ENCODE measurements at places on chromosomes 12 and 14.

GRCh38 chr14:97276573-97276972, 479.4 kb downstream of the VRK1 start:
- no peak for DNase-seq

DNA sequence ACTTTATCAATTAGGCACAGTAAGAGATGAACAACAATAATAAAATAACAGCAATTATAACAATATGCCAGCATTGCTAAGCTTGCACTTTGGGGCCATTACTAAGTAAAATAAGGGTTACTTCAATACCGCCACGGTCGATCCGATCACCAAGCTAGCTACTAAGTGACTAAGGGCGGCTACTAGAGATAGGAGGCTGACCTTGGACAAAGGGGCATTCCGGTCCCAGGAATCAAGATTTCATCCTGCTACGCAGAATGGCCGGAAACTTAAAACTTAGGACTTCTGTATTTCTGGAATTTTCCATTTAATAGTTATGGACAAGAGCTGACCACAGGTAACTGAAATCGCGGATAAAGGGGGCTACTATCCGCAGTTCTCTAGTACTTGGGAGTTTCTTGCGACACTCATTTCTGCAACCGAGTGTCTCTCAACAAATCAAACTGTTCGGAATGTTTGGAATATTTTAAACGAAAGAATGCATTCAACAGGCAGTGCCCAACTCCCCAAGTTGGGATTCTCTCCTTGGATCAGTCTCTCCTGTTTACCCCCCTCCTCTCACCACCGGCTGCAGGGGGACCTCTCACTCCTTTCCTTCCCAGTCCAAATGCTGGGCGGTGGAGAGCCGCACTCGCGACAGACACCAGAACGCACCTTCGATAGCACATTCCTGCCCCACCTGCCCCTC, 650 bp downstream of the HEBP1 start:
- peak; percentile 54 for DNase-seq

DNA sequence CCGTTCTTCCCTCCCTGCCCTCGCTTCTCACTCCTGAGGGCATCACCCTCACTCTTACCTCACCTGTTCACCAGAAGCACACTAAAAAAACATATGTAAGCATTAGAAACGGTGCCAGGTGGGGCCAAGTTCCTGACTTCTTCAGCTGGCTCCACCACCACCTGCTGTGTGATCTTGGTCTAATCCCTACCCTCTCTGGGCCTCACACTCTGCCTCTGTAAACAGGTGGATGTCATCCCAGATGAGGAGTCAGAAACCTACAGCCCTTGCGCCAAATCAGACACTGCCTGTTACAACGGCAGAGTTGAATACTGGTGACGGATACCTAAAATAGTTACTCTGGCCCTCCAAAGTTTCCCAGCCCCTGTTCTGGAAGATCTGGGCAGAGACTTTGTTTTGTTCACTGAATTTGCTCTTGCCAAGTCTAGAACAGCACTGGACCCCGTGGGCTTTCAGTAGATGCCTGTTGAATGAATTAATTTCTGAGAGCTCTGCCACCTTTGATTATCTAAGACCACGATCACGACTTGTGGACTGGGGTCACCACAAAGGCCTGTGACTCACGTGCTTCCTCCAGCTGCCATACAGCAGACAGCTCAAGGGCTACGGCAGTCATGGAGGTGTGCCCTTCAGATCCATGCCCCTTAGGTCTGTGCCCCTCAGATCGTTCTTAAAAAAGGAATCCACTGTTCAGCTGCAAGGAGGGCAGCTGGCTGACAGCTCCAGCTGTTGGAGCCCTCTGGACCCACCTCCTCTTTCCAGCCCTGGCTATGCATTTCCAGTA, 71.9 kb downstream of the GSC start:
- no peak for DNase-seq

- no peak for DNase-seq
Observed at GRCh38 chr14:37663498-37663897, 68.1 kb downstream of the TTC6 start.

- DNase-seq, result no peak
Observed at GRCh38 chr12:52216807-52217206, 16.2 kb upstream of the KRT7 start.

- no peak for DNase-seq
Observed at GRCh38 chr14:91249841-91250616, 5.5 kb upstream of the GPR68 start.

DNA sequence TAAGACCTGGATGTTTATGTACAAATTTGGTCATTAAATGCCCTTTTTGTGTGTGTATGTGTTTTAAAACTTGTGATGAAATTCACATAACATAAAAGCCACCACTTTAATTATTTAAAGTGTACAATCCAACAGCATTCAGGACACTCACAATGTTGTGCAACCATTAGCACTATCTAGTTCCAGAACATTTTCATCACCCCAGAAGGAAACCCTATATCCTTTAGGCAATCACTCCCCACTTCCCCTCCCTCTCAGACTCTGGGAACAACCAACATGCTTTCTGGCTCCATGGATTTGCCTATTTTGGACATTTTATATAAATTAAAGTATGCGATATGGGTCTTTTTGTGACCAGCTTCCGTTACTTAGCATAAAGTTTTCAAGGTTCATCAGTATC, 124.6 kb downstream of the TTC7B start:
- DNase-seq, result no peak

DNA sequence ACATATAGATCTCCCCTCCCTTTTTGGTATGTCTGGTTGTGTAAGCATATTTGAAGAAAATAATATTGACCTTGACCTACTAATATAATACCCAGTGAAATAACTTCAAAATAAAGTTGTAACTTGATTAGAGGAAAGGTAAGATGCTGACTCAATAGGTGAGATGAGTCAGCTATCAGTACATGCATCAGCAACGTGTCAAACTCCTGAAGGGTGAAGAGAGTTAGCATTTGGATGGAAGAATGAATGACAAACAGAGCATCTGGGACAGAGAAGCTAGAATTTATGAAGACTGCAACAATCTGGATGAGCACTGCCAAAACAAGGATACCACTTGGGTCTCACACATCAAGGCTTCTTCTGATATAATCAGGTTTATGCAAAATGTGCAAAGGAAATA, 74.9 kb downstream of the PPP2R5E start:
- DNase-seq, result no peak

DNA sequence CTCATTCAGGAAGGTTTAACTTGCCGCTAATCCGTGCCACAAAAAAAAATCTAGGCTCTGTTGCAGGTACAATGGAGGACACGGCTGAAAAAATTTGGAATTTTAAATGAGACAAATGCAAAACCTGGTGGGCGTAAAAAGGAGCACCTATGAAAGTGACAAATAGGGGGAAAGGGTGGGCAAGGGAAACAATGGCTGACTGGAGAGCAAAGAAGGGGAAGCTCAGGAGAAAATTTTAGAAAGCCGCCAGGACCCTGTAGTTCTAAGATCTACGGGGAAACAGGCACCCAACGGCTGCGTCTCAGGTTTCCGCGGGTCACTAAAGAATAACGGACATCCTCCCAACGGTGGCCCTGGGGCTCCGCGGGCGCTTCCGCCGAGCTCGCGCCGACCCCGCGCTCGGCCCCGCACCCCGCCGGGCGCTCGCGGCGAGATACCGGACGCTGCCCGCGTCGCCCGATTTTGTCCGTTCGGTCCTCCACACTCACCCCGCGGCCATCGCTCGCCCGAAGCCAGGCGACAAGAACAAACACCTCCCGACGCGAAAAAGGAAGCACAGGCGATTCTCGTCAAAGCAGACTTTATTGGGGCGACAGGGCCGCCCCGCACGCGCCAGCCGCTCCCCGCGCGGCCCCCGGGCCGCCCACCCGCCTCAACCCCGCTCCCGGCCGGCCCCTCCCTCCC, 1.1 kb upstream of the YY1 start:
- peak; percentile 59 for DNase-seq

- no peak for DNase-seq
Observed at GRCh38 chr12:85963326-85963725, 89.2 kb downstream of the NTS start.

- DNase-seq, result no peak
Observed at GRCh38 chr12:39161465-39162085, 256.2 kb upstream of the CPNE8 start.

DNA sequence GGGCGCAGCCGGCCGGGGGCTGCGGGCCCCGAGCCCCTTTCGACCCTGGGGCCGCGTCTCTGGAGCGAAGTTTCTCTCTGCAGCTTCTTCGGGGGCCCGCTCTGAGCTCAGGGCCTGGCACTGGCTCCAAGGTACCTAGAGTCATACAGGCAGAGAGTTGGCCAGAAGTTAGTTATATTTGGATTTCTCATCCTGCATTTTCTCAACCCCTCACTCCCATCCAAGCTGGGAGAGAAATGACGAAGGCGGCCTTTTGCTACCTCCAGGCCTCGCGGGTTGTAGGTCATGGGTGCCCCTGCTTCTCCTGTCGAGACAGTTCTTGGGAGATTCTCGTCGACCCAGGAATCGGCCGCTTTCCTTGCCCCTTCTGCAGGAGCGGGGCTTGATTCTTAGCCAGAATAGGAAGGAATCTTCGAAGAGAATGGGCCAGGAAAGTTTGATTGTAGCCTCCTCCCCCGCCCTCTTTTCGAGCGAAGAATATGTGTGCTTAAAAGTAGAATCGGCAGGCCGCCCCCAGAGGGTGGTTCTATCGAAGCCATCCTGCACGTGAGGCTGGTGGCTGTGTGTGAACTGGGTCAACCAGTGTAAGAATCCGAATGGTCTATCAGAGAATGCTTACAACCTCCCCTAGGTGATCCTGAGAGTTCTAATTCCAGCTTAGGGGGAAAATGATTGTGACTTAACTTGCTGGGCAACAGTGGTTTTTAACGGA, 785 bp downstream of the MLEC start:
- peak; percentile 64 for DNase-seq

DNA sequence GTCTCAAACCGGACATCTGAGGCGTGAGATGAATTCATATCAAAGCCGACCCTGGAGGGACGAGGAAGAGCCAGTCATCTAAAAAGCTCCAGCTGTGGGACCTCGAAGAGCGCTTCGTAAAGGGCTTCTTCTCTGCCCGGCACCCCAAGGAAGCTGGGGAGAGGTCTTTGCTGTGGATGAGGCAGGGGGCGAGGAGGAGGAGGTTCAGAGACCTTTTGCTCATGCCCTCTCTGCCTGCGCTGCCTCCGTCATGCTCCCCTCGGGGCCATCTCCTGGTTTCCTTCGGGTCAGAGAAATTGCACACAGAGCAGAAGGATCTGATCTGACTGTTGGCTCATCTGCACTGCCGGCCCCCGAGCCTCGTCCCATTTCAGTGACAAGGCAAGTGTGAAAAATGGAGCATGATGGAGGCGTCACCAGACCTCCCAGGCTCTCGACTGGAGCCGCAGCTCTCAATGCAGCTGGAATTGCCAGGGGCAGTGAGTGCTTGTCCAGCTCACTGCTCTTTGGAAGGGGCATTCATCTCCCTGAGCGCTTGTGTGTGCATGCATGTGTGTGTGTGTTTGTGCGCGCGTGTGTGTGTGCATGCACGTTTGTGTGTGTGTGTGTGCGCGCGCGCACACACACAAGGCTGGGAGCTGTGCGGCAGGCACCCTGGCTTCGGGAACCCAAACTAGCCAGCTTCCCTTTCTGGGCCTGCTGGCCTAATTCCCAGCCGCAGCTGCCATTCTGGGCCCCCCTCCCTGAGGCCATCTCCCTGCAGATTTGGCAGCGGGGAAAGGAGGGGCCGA, 9.2 kb downstream of the CABP1 start:
- no peak for DNase-seq

GRCh38 chr12:3086729-3087323, 9.6 kb downstream of the TSPAN9 start:
- DNase-seq, result no peak

DNA sequence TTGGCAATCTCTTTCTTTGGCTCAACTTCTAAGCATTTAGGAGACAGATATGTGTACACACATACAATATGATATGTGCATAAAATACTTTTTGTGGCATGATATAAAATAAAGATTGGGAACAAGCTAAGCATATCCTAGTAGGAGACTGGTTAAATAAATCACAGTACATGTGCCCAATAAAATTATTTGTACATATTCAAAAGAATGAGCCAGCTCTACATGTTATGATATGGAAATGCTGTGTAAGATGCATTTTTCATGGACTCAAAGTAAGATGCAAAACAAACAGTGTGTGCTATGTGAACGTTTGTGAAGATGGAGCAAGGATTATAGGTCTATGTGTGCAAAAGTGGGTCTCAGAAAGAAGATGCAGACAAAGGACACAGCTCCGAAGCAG, 311.4 kb downstream of the TMEM132D start:
- no peak for DNase-seq

DNA sequence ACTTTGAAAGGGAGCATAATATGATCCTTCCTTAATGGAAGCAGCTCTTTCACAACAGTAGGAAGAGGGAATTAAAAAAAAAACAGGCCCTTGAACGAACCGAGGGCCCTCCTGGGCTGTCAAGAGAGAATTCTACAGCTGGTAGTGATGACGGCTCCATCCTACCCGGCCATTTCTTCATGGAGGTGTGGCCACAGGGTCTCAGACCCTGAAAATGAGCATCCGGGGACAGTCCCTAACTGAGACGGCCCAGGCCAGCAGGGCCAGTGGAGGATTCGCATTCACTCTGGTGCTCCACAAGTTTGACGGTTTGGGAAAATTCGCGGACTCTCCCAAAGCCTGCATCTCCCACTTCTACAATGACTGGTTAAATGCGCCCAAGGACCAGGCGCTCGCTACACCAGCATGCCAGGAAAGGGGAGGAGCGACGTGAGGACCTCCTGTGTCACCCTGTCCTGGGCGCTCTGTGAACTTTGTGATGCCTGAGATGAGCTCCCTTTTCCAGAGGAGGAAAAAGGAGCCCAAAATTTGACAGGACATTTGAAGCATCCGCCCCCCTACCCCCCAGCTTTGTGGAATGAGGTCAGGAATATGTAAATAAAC, 66.8 kb downstream of the BCL11B start:
- DNase-seq, result no peak

DNA sequence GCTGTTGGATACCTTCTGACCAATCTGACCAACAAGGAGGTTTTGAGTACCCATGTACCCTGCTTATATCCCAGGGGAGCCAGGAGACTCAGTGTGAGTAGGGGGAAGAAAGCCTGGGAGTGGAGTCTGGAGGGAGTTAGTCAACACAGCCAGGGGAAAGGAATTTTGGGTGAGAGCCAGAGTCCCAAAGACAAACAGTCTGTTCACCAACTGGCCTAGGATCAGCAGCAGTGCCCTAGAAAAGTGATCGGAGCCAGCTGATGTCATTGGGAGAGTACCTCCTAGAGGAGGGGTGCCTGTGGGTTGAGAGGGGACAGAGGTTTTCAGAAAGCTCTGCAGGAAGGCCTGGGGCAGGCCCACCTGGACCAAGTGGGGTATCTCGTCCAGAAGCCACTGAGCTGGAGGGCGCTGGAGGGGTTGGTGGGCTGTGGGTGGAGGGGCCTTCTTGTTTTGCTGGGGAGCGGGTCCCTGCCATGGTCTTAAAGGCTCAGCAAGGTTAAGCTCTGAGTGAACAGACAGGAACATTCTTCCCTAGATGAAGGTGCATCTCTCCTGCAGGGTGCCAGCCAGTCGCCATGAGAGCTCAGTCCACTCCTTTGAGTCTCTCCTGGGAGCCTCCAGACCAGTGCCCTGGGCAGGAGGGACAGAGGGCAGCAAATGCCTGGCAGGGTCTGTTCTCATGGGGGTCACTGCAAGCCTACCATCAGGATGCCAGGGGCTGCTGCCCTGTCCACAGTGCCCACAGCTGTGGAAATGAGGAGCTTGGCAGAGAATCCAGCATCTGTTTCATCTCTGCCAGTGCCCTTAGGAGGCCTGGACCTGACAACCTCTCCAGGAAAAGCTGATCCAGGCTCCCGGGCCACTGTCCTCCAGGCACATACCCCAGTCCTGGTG, 63.6 kb downstream of the CHGA start:
- no peak for DNase-seq

- no peak for DNase-seq
Observed at GRCh38 chr12:13652105-13652504, 329.3 kb downstream of the GRIN2B start.

- DNase-seq, result peak; percentile 2
Observed at GRCh38 chr12:20492251-20492760, 124.0 kb downstream of the PDE3A start.

Measured in hematopoietic multipotent progenitor cell treated with erythropoietin and hydrocortisone succinate and interleukin-3 and kit ligand, for 8 days (in vitro differentiated cells).